ENCODE measurements at places on chromosomes 16 and 17.

DNA sequence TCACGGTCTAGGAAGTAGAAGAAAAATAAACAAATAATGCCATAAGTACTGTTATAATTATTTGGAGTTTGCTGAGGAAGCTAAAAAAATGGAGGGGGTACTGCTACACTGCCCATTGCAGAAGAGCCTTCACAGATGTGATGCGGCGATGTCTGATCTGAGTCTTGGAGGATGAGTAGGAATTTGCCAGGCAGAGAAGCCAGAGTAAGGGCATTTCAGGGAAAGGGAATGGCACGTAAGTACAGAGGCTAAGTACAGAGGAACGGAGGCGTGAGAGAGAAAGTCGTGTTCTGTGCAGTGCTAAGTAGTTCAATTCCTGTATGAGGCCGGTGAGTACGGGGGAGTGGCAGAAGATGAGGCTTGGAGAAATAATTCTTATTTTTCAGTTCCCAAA, 741 bp upstream of the GRB2 start:
- DNase-seq: no peak

DNA sequence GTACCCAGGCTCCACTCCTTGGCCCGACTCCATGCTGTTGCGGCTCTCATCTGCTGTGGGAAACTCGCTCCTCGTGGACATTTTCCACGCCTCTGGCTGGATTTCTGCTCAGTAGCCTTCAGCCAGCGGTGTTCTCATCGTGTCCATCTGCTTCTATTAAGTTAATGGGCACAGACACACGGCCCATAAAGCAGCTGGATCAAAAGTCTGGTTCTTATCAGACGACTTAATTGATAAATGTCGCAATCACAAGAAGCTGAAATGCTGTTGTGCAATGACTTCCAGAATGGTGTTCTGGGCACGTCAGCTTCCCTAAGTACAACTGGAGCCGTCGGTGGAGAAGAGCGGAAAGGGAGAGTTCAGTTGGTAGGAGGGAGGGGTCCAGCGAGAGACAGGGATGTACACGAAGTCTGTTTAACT, 211.7 kb upstream of the CHMP6 start:
- no peak for DNase-seq

GRCh38 chr16:54538276-54538675, 251.7 kb upstream of the IRX3 start:
- no peak for DNase-seq

GRCh38 chr17:29018788-29019474, 13.1 kb upstream of the SEZ6 start:
- no peak for DNase-seq

GRCh38 chr17:74477411-74477810, 11.0 kb downstream of the CD300A start:
- DNase-seq: no peak

DNA sequence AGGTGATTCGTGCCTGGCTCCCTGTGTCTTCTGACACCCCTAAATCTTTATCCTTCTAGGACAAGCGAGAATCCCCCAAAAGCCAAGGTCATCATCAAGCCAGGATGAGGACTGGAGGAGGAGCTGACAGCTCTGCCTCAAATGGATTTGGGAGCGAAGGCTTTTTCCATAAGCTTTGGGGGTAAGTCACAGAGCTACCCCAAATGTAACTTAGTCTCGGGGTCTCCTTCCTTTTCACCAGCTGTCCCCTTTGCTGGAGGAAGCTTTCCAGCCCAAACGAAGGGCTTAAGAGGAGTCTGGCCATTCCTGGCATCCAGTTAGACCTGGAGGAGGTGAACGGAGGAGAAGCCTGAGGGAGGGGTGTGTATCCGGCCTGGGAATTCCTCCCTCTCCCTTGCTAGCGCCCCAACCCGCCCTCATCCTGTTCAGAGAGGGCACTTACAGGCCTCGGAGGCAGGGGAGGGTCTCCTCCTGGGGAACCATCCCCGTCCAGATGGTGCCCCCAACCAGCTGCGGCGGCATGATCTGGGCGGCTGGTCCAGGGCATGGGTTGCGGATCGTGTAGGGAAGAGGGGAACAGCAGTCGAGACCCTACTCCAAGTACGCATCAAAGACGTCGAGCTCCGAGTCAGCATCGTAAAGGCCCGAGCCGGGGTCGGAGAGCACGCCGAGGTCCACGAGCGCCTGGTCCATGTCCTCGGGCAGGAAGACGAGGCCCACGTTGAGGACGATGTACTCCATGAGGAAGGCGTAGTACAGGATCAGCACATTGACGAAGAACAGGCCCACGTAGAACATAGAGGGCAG, 938 bp downstream of the DEXI start:
- DNase-seq: no peak

DNA sequence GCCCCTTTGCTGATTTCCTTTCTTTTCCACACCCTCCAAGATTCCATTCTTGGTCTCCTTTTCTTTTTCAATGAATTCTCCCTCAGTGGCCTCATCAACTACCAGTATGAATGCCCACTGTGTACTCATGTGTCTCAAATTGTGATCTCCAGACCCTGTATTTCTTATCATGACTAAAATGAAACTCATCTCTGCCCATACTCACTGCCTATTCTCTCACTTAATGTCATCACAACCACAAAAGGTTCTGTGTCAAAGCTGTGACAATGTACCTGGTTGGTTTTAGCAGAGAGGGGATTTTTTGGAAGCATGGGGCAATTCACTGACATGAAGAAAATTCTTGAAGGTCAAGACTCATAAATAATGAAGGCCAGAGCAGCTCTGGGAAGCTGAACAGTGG, 11.5 kb upstream of the TBX4 start:
- DNase-seq: no peak

DNA sequence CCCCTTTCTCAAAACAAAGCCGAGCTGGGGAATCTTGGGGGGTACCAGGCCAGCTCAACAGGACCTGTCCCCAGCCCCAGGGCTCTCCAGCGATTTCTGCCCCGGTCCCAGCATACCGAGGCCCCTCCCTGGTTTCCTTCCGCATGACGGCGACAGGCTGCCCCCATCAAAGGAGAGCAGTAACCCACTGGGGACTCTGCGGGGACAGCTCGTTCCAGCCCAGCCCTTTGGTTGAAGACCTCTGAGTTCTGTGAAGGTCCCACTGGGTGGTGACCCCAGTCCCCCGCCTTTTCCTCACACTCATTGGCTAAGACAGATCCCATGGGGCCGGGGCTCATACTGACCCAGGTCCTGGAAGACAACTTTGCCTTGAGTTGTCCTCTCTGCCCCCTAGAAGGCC, 4.1 kb downstream of the SMTNL2 start:
- DNase-seq: no peak

- DNase-seq: no peak
Measured at GRCh38 chr16:2949705-2950352, 14.2 kb upstream of the KREMEN2 start.

- no peak for DNase-seq
Measured at GRCh38 chr17:670286-670685, 44.4 kb downstream of the VPS53 start.

- no peak for DNase-seq
Measured at GRCh38 chr16:78916928-78917545, 683.5 kb downstream of the MAF start.

GRCh38 chr17:16569358-16569712, 331 bp upstream of the ZNF287 start:
- no peak for DNase-seq

DNA sequence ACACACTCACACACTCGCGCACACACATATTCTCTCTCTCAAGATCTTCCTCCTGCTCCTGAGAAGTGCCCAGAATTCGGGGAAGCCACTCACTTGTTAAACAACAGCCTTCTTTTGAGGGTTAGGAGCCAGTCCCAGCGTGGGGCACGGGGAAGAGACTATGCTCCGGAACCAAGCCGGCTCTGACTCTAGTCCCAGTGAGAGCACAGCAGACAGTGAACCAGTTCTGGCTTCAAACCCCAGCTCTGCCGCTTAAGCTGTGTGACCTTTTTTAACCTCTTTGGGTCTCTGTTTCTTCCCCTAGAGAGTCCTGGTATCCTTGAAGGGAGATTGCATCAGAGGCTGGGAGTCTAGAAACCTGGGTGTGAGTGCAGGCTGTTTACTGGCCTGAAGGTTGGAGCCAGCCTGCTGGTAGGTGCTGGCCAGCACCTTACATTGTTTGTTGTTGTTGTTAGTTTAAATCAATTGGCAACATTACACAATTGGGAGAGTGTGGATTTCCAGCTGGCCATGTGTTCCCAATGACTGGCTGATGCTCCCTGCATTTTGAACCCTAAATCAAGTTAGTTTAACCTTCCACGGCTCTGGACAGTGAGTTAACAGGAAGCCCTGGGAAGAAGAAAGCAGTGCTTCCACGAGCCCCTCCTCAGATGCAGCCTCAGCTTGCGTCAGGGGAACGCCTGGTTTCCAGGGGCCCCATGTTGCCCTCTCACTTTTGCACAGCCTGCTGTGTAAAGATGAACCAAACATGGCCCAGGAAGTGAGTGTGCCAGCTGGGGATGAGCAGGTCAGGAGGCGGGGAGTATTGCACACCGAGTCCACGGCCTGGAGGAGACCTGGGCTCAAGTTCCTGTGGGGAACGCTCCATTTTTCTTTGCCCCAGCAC, 71.5 kb downstream of the GAS7 start:
- DNase-seq: no peak

- no peak for DNase-seq
Measured at GRCh38 chr17:83083368-83084201, 4.2 kb downstream of the METRNL start.

- no peak for DNase-seq
Measured at GRCh38 chr17:41987642-41988041, 21.0 kb downstream of the CNP start.

GRCh38 chr17:50307654-50308053, 33.4 kb downstream of the TMEM92 start:
- DNase-seq: no peak

GRCh38 chr17:42129109-42129837, 6.7 kb downstream of the HSPB9 start:
- DNase-seq: no peak

DNA sequence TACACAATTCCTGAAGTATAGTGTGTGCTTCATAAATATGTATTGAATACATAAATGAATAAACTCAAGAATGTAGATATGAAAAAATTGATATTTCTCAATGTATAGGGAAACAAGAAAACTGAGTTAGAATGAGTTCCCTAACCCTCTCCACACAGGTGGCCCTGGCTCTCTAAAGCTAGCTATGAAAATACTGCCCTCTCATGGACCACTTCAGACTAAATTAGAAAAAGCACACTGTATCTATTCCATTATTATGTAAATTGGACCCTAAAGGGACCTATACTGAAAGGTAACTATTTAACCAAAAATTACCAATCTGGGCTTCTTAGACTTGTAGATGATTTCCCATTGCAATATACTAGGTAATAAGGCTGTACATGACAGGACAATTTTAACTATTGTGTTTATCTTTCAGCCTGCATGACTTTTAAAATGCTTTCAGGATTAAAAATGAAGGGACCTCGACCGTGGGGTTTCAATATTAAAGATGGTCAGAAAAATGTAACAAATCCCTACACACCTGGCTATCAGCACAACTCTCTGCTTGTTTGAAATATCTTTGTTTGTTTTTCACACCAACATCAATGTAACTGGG, 672.5 kb upstream of the KIF2B start:
- peak; percentile 7 for DNase-seq

DNA sequence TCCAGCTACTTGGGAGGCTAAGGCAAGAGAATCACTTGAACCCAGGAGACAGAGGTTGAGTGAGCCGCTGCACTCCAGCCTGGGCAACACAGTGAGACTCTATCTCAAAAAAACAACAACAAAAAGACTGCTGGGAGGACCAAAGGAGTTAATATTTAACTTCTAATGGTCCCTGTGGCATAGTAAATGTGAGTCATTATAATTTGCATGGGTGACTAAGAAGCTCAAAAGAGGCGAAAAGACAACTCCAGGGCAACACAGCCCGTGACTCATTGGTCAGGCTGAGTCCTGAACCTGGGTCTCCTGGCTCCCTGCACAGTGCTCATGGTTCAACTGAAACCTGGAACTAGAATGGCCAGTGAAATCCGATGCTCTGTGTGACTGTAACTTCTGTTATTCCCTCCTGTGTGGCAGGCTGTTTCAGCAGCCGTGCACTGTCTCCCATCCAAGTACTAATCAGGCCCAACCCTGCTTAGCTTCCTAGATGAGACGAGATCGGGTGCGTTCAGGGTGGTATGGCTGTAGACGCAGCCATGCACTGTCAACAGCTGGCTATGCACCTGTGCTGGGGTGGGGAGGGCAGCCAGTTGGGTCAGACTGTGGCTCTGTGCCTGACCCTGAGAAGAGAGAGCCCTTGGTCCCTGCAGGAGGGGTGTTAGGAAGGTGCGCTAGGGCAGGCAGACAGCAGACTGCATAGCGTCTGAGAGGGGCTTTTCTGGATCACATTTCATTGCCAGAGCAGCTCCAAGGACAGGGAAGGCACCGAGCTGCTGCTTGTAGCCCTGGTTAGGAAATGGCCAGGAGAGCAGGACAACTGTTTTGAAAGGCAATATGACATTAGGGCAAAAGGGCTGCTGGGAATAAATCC, 14.5 kb upstream of the GPRC5C start:
- no peak for DNase-seq

DNA sequence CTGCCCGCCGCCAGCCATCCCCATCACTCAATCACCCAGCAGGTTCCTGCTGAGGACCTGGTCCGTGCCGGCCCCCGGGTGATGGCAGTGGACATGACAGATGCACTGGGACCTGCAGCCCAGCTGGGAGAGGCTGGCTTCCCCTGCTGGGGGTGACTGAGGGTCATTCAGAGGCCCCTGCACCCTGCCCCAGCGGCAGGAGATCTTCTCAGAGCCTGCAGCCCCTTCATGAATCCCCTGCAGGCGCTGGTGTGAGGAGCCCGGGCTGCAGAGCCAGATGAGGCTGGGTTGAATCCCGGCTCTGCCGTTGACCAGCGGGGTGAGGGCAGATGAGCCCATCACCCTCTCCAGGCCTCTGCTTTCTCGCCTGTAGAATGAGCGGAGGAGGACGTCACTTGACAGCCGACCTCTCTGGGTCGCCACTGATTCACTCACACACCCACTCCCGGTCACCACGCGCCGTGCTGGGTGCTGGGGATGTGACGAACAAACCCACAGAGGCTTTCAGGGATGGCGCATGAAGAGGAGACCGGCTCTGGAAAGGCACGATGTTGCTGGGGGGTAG, 95.2 kb upstream of the CIBAR2 start:
- DNase-seq: no peak

GRCh38 chr17:50845240-50846147, 10.1 kb downstream of the WFIKKN2 start:
- no peak for DNase-seq

DNA sequence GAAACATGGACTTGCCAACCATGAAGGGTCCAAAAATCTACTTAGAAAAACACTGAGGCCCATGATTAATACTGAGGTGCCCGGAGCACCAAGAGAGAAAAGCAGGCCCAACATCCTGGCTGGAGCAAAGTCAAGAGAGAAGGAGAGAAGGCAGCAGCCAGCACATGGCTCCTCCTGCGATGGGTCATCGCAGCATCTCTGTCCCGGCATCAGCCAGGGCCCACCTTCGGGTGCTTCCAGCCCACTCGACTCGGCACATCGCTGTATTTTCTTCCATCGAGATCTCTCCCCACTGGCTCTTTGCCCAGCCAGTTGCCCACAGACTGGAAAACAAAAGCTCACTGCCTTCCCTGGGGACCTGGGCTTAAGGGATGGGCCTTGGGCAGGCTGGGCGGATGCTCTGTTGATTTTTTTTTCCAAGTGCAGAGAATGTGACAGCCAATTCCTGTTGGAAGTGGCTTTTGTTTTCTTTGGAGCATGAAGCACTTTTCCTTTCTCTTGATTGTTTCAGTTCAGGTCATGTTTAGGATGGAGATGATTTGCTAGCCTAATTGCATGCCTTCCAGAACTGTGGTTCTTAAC, 58.1 kb downstream of the CYB5B start:
- DNase-seq: no peak

Measured in NCI-H1694 (cell line).